Nucleus accumbens (tissue), 56 donors: ENCODE measurements at places on chromosomes 16 and 17.

GRCh38 chr17:72187556-72187955 is 66.7 kb downstream of the SOX9 start:
- no peak for DNase-seq

- no peak for DNase-seq
These were observed 87.9 kb downstream of the ABR start for GRCh38 chr17:1091900-1092299.

- no peak for DNase-seq
These were observed 24.7 kb downstream of the ZZEF1 start for GRCh38 chr17:4118015-4118743.

- no peak for DNase-seq
These were observed 37.9 kb downstream of the IRF8 start for GRCh38 chr16:85936816-85937215.
